Activated naive CD4-positive, alpha-beta T cell treated with anti-CD3 and anti-CD28 coated beads, Interleukin-2, amount 50 U/mL, for 16 hours (primary cell): ENCODE measurements at places on chromosomes 16 and 17.

DNA sequence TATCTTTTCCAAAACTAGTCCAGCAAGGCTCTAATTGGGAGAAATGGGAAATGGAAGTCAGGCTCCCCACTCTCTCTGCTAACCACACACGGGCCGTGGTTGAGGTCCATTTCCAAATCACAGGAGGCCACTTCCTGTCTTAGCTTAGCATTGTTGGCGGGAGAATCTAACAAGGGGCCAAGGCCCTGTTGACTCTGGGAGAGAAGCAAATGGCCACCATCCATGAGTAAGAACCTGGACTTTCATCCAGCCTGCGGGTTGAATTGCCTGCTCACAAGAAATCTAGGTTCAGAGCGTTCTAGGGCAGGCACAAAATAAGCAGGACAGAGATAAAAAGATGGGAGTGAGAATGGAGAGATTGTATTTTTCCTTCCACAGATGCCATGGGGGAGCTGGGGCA lies 5.7 kb downstream of the FAM20A start:
- DNase-seq: no peak

- DNase-seq: no peak
Observed at GRCh38 chr17:82059272-82060000, 6.2 kb downstream of the DUS1L start.

DNA sequence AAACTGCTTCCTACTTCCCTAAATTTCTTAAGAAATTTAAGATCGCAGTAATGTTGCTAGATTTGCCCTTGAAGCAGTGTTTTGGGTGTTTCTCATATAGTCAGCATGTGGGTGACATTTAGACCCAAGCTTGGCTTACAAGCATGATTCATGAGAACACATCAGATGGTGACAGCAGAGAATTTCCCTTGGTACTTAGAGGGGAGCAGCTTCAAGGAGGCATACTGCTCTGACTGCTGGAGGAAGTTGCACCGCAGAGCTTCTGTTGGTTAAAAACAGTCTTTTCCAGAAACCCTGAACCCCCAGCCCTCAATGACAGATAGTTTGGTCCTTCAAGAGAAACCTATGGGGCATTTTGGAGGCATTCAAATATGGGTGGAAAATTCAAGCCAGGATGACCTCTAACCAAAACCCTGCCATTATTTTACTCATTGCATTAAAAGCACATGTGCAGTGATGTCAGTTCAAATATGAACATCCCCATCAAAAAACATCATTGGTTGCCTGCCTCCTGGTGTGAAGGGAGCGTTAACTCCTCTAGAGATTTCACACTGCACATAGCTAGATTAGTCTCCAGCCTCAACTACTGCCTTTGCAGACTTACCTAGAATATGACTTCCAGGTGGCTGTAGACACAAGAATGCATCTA lies 201.5 kb upstream of the CACNG5 start:
- DNase-seq: peak; percentile 41

- no peak for DNase-seq
Observed at GRCh38 chr16:83441517-83441916, 366.3 kb upstream of the HSBP1 start.

DNA sequence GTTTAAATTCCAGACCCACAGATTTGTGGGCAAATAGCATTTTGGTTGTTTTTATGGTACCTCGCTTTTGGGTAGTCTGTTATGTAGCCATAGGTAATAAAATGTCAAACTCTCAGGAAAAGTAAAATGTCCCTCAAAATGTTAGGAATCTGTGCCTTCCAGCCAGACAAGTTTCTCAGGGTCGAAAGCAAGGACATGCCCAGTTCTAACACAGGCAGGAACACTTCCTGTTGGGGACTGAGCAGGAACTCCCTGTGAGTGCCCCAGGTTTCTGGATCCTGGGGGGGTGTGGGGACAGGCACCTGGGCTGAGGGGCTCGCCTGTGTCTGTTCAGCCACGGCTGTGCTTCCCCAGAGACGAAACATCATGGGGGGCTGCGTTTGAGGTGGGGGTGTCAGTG lies 62.3 kb downstream of the GNA13 start:
- DNase-seq: no peak

DNA sequence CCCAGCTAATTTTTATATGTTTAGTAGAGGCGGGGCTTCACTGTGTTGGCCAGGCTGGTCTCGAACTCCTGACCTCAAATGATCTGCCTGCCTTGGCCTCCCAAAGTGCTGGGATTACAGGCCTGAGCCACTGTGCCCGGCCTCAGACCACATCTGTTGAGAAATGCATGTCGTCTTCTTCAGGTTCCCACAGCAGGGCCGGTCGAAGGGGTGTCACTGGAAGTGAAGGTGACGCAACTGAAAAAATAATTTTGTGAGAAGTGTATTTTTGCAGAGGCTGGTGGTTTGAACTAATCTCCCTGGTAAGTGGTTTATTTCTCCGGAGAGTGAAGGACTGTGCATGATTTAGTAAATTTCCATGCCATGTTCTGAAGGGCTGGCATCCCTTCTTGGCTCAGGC lies 33.4 kb upstream of the IL34 start:
- no peak for DNase-seq

DNA sequence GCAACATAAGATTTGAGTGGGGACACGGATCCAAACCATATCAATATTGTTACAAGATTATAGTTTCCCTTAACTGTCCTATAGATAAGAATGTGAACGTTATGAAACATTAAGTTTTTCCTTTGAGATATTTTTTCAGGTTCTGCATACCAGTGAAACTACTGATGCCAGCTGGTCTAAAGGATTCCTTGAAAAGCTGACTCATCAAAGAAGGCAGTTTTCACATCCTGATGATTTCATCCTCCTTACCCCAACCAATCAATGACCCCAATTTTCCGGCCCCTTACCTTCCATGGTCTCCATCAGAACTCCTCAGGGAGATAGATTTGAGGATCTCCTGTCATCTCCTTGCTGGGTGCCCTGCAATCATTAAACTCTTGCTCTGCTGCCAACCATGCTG lies 64.1 kb upstream of the HS3ST4 start:
- DNase-seq: no peak

GRCh38 chr16:84503751-84504395 lies 586 bp downstream of the MEAK7 start:
- no peak for DNase-seq

GRCh38 chr16:72241930-72242329 lies 70.0 kb upstream of the PMFBP1 start:
- no peak for DNase-seq

GRCh38 chr16:20950294-20950693 lies 49.7 kb downstream of the LYRM1 start:
- DNase-seq: no peak

GRCh38 chr17:75241996-75242460 lies 19.4 kb downstream of the GGA3 start:
- no peak for DNase-seq

DNA sequence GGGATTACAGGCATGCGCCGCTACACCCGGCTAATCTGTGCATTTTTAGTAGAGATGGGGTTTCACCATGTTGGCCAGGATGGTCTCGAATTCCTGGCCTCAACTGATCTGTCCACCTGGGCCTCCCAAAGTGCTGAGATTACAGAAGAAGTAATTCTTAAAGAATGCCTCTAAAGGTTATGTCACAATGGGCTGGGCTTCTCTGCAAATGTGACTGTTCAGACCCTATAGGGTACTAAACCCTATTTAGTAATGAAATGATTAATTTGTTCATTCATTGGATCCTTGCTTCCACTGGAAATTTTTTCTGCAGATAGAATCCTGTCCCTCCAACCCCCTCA lies 108.8 kb upstream of the CORO6 start:
- no peak for DNase-seq

DNA sequence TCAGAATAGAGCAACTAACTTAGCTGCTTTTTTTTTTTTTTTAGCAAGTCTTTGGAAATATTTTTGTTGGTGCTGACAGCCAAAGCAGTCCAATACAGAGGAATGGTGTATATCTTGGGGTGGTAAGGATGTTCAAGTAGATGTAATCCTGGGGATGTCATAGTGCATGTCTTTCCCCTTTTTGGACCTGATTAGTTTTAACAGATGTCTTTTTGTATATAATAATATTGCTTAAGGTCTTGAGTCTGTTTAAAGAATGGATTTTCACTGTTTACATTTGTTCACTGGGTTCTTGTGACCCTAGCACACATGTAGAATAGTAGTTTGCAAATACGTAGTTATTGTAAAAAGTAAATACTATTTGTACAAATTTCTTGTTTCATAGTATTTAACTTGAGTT lies 7.9 kb downstream of the TAF15 start:
- no peak for DNase-seq

GRCh38 chr17:8401107-8401506 lies 3.5 kb upstream of the RNF222 start:
- no peak for DNase-seq

GRCh38 chr17:30377574-30378240 lies 1.0 kb upstream of the CPD start:
- no peak for DNase-seq

- DNase-seq: no peak
Observed at GRCh38 chr17:57404073-57404472, 147.8 kb downstream of the MSI2 start.

DNA sequence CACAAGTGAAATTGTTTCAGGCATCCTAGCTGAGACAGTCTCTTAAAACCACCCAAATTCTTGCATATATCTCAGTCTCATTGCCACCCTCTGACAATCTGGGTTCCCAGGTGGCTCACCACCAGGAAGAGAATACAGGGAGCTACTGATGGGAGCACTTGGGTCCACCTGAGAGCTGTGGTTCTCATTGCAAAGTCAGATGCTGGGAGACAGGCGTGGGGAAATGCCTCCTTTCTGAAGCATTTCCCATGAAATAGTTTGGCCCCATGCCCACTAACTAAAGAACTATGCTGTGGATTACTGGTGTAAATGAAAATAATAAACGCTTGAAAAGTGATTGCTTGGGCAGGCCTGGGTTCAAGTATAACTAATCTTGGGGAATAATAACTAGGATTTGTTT lies 70.3 kb downstream of the CMC2 start:
- DNase-seq: no peak

- DNase-seq: no peak
Observed at GRCh38 chr17:60653569-60653968, 24.1 kb upstream of the BCAS3 start.

DNA sequence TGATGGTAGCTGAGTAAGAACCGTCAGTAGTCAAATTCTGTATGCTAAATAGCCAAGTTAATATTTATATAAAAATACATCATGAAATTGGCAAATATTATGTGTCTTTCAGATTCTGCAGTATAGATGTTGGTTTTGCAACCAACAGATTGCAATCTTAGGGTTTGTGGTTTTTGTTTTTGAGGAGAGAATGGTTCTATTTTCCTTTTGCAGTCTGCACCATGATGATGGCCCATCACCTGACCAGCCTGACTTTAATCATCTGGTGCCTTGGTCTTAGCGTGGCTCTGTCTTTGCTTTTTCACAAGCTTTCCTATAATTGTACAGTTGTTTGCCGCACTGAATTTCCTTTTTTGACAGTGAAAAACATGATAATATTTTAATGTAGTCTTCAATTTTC lies 50.7 kb downstream of the NUP93 start:
- DNase-seq: no peak

- DNase-seq: no peak
Observed at GRCh38 chr16:30570636-30571444, 674 bp downstream of the ZNF688 start.

DNA sequence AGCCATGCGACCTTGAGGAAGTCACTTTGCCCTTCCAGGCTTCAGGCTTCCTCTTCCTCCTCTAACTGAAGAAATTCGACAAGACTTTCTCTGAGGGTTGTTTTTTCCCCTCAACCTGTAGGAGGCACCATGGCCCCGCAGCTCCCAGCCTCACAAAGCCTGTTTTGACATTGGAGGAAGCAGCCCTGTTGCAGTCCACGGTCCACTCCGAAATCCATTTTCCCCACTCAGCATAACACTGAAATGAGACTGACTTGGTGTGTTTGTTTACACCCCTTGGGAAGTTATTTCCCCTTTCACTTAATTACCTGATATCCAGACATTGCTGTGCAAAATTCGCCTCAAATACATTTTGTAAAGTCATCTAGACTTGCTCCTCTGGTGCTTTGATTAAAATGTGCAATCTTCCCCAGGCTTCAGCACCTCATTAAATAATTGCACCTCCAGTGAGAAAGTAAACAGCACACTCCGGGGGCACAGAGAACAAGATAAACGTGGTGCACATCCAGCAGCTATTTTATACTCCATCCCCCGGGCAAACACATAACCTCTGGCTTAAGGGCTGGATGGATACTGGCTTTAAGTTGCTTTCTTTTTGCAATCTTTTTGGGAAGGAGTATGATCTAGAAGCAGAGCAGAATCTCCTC lies 41.4 kb upstream of the PIRT start:
- no peak for DNase-seq

DNA sequence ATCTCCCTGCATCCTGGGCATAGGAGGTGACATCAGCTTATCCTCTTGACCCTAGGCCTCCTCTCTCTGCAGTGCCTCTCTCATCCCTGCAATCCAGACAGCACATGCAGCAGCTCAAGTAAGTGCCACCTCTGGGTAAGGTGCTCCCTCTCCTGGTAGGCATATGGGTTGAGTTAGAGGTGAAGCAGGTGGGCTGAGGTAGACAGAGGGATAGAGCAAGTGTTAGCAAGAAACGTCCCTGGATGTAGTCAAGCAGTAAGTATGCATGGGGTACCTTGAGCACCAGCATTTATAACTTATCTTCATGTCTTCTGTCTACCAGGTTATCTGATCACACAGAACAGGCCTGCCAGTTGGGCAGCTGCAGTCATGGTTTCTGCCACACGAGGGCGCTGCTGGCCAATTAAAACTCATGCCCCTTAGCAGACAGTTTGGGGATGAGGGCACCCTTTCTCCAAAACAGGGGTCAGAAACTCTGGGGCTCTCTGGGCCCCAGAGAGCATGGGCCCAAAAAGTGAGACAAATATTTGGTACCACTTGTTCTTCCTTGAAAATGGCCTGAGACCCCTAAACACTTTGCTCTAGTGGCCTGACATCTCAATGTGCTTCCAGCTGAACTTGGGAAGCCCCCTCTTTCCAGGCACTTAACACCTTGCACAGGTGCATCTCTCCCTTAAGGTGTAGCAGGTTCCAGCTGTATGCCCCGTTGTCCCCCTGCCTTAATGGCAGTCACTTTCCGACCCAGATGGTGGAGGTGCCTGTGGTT lies 59.8 kb downstream of the NEUROD2 start:
- peak; percentile 75 for DNase-seq

DNA sequence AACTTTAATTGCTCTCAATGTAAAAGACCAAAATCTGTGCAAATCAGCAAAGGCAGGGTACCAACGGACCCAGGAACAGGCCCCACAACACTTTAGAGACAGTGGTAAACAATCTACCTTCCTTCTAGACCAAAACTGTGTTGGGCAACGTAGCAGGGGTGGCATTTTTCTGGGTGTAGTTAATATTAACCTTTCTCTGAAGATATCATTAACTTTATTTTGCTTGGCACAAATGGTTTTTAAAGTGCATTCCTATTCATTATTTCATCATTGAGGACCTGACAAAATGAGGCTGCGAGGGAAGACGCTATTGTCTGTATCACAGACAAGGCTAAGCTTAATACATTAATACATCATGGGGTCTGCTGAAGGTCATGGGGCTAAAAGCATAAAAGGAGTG lies 37.9 kb upstream of the TRAP1 start:
- DNase-seq: no peak
